ENCODE measurements at places on chromosomes 3 and 15.

GRCh38 chr3:52339612-52340011 lies 23.5 kb downstream of the DNAH1 start:
- peak; percentile 68 for DNase-seq

GRCh38 chr3:127779747-127780146 lies 42.6 kb downstream of the MGLL start:
- DNase-seq, result no peak

DNA sequence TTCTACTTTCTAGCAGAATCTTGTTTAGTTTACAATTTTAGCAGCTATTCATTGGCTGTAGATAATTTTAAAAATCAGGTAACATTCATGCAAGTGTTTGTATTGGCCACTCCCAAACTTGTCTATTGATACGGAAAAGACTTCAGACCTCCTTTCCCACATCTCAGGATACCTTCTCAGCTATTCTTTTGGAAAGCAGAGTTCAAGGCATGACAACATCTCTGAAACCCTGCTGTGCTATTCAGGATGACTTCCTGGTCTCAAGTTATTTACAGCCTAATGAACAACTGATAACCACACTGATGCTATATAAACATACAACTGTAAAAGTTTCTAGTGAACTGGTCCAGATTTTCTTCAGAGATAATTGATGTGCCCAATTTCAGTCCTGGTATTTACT lies 55.8 kb downstream of the DZIP3 start:
- no peak for DNase-seq

DNA sequence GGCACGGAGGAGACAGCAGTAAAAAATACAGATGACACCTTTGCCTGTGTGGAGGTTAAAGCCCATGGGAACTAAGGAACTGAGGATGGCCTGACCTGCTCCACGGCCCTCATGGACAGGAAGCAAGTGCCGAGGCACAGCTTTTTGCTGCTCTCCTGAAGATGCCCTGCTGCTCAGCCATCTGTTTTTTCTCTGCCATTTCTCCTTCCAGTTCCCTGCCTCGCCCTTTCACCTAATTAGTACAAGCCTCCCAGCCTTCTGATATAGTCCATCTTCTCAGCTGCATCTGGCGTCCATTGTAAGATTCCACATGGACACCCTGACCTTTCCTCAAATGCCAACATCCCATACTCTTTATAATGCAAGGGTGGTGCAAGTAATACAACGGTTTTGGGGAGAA lies 11.8 kb upstream of the CXCR6 start:
- no peak for DNase-seq

DNA sequence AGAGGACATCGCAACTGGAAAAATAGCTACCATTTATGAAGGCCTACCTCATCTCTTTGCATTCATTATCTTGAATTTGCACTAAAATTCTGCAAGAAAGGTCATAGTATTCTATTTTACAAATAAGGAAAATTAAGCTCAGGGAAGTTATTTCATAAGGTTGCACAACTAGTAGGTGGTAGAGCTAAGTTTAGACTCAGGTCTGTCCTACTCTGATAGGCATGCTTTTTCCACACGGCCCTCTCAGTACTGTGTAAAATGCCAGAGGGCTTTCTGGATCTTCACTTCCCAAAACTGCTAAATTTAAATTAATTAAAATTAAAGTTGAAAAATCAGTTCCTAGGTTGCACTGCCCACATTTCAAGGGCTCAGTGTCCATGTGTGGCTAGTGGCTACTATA lies 18.3 kb downstream of the MAP2K1 start:
- no peak for DNase-seq

- no peak for DNase-seq
These were observed 336.4 kb upstream of the LRRFIP2 start for GRCh38 chr3:37510755-37511154.

- peak; percentile 21 for DNase-seq
These were observed 19.9 kb upstream of the ALPK3 start for GRCh38 chr15:84797212-84797611.

DNA sequence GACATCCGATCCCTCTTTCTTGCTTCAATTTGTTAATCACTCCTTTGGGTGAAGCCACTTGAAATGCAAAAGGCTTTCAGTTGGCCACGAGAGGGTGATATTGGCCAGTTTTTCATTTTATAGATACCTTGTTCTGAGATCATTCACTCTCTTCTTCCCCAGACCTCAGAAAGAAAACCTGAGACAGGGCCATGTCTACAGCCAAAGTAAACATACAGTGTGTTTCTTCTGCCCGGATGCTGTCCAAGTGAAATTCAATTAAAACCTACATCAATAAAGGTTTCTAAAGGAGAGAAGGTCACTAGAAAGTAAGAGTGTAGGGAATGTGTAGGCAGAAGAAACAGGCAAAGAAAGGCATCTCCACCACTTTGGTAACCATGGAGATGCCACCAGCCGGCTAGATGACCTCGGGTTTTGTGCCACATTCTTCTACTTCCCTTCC lies 39.5 kb upstream of the FMN1 start:
- peak; percentile 49 for DNase-seq

- DNase-seq, result no peak
These were observed 2.6 kb downstream of the MKRN2 start for GRCh38 chr3:12559520-12559919.

- DNase-seq, result no peak
These were observed 7.1 kb downstream of the OR5K2 start for GRCh38 chr3:98504539-98504938.

- no peak for DNase-seq
These were observed 97.5 kb upstream of the TLE3 start for GRCh38 chr15:70195171-70195570.

DNA sequence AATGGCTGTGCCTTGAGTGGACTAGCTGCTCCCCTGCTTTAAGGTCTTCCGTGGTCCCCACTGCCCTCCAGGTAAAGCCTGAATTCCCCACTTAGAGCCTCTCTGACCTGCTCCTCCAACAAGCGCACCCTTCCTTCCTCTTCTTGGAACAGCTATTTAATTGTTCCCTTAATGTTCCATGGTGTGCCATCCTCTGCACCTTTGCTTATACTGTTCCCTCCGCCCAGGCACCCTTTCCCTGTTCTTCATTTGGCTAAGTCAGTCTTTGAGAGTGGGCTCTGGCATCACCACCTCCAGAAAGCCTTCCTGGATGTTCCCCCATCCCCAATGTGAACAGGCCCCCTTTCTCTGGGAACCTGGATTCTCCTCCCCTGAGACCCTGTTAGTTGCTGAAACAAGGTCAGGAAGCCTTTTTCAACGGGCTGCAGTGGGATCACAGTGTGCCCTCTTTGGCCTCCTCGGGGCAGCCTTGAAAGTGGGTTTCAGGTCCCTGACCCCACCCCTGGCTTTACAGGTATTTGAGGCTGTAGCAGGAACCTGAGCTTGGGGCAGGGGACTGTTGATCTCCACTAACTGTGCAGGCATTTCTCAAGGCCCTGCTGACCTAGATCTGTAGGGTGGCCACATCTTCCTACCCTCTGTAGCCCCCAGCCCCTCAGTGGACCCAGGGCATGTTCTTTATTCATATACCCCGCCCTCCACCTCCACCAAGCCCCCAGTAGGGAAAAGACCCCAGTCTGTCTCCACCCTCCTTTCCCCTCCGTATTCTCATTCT lies 5.0 kb downstream of the ISLR start:
- no peak for DNase-seq

DNA sequence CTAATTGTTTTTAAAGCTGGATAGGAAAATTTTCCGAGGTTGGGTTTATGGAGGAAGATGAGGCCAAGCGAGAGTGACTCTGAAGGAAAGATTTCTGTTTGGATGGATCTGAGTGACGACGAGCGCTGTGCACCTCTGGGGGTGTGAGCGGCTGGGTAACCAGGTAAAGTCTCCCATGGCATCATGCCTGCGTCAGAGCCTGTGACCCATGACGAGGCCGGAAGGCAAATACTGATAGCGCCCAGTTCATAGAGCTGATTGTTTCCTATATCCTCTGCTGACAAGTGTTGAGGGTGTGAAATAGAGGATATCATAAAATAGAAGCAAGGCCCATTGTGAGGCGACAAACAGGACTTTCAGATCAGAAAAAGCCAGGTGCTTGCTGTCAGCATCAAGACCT lies 33.7 kb upstream of the MAGEF1 start:
- no peak for DNase-seq

GRCh38 chr3:14256046-14256445 lies 77.4 kb downstream of the LSM3 start:
- no peak for DNase-seq

GRCh38 chr3:94249491-94250079 lies 186.7 kb downstream of the NSUN3 start:
- DNase-seq, result peak; percentile 44

- DNase-seq, result no peak
These were observed 31.2 kb downstream of the PRR23E start for GRCh38 chr3:127224118-127224517.

DNA sequence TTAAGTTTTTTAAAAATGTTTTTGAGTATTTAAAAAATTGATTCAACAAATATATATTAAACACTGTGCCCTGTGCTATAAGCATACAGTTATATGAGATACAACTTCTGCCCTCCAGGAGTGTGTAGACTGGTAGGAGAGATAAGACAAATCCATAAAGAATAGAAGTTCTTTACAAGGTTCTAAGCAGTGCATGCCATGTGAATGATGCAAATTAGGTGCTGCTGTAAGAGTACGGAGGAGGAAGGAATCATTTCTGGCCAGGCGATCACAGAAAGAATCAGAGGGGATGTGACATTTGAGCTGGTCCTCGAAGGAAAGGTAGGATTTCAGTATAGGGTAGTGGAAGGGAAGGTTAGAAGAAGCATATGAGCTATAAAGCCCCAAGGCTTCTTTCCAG lies 14.0 kb downstream of the MAPKBP1 start:
- DNase-seq, result no peak

DNA sequence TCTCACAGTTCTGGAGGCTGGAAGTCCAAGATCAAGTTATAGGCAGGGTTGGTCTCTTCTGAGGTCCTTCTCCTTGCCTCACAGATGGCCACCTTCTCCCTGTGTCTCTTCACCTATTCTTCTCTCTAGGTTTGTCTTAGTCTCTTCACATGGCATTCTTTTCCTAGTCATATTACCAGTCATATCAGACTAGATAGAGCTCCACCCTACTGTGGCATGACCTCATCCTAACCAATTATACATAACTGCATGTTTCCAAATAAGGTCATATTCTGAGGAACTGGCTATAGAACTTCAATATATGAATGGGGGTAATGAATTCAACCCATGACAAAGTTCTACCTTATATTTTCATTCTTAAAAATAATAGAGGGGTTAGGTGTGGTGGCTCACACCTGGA lies 196.4 kb upstream of the UBE3A start:
- no peak for DNase-seq

DNA sequence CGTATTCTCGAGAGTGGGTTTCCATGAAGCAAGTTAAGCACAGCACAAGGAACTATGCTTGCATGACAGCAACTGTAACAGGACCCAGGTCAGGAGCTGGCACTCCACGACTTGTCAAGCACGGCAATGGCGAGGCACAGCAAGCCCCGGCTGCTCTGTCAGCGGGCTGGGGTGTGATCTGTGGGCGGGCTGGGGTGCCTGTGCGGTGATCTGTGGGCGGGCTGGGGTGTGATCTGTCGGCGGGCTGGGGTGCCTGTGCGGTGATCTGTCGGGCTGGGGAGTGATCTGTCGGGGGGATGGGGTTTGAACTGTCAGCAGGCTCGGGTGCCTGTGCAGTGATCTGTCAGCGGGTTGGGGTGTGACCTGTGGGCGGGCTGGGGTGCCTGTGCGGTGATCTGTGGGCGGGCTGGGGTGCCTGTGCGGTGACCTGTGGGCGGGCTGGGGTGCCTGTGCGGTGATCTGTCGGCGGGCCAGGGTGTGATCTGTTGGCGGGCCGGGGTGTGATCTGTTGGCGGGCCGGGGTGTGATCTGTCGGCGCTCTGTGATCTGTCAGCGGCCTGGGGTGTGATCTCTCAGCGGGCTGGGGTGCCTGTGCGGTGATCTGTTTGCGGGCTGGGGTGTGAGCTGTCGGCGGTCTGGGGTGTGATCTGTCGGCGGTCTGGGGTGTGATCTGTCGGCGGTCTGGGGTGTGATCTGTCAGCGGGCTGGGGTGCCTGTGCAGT lies 205.7 kb downstream of the XXYLT1 start:
- DNase-seq, result no peak
